ENCODE measurements at places on chromosomes 6 and 20.

GRCh38 chr20:61251529-61252393, at the start of gene CDH4:
Gene CDH4 (plus strand): TSS chr20:61252261.
- no peak for DNase-seq

DNA sequence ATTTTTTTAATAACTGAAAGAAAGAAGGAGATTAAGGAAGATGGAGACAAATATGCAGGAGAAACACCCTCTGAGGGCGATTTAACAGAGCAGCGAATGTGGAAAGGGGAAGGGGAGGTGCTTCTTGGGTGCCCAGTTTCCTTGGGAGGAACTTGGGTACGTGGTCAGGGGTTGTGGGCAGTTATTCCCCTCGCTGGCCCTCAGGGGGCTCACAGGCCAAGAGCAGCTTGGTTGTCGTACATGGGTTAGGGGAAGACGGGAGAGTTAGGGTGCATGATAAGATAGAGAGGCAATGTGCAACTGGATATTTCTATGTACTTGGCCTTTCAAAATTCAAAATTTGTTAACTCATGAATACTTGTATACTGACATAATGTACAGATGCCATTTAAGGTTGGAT, 7.0 kb upstream of the TUBB2A start:
- no peak for DNase-seq

DNA sequence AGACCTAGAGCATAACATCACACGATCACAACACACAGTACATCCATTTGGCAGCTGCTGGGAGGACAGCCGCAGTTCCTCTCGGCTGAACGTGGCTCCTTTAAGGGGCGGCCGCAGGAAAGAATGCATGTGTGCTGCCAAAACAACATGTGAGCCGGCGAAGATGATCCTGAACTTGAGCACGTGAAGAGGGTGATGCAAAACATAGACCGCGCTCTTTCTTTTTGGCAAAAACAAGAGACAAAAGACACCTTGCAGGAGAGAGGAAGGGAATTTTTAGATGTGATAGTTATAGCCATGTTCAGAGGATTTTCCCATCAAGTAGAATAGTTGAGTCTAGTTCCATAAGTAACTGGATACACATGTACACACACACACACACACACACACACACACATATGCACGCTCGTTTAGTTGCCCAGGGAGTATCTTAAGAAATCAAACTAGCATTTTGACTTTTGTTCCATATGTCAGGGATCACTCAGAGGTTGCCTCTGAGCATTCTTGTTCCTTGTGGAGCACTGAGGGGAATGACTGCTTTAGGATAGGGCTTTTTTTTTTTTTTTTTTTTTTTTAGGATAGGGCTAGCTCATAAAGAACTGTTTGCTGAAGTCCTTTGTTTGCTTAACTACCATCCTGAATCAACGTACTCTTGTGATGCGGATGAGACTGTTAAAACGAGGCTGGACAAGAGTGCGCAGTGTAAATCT, 21.7 kb upstream of the RANBP9 start:
- DNase-seq = peak; percentile 83

- no peak for DNase-seq
Measured at GRCh38 chr6:6123803-6124202, 117.1 kb upstream of the NRN1 start.

- peak; percentile 56 for DNase-seq
Measured at GRCh38 chr6:145669627-145670034, 65.7 kb downstream of the EPM2A start.

GRCh38 chr6:158717341-158718330, 67.8 kb downstream of the SYTL3 start:
- DNase-seq = no peak

GRCh38 chr20:21705575-21706260, at the start of gene PAX1:
Gene PAX1 (plus strand): TSS chr20:21705664. CDS start chr20:21705713, 49 bp downstream.
- no peak for DNase-seq

Data from fibroblast of skin of left quadriceps (primary cell).